ENCODE measurements at places on chromosomes 1 and 21.

GRCh38 chr1:47987601-47988000, 9.6 kb downstream of the TRABD2B start:
- no peak for DNase-seq

- no peak for DNase-seq
Observed at GRCh38 chr21:36709868-36710728, 11.2 kb downstream of the SIM2 start.

- peak; percentile 52 for DNase-seq
Observed at GRCh38 chr1:167297222-167298214, 76.8 kb downstream of the POU2F1 start.

- DNase-seq: no peak
Observed at GRCh38 chr1:220511785-220512184, 16.2 kb upstream of the MARK1 start.

GRCh38 chr1:26907071-26907917, 6.5 kb downstream of the NR0B2 start:
- peak; percentile 53 for DNase-seq

DNA sequence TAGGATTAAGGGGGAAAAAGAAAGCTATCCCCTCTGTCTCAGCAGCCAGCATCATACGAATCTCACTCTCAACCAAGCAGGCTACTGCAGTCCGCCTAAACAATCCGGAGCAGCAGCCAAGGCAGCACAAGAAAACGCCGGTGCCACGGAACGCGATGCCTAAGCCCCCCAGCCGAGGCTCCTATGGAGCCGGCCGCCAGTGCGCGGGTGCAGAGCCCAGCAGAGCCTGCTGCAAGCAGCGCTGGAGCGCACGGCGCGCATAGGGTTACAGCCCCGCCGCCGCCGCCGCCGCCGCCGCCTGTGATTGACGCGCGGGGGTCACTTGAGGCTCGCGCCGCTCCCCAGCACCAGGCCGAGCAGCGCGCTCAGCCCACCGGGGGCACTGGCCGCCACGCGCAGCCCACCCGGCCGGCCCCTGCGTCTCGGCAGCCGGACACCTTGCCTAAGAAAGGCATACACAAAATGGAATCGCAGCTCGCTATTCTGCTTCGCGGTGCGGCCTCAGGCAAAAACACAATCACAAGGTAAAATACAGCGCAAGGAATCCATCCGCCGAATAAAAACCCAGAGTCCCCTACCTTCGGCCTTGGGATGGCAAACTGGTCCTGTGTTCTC, 780 bp downstream of the HIVEP3 start:
- DNase-seq: peak; percentile 57

GRCh38 chr1:113391649-113392271, 1.4 kb downstream of the MAGI3 start:
- DNase-seq: peak; percentile 29

- DNase-seq: no peak
Observed at GRCh38 chr1:52904927-52905698, 16.4 kb downstream of the ECHDC2 start.

GRCh38 chr1:245118806-245119205, 36.0 kb upstream of the KIF26B start:
- DNase-seq: no peak

- no peak for DNase-seq
Observed at GRCh38 chr1:234507626-234508387, 28.8 kb upstream of the TARBP1 start.

DNA sequence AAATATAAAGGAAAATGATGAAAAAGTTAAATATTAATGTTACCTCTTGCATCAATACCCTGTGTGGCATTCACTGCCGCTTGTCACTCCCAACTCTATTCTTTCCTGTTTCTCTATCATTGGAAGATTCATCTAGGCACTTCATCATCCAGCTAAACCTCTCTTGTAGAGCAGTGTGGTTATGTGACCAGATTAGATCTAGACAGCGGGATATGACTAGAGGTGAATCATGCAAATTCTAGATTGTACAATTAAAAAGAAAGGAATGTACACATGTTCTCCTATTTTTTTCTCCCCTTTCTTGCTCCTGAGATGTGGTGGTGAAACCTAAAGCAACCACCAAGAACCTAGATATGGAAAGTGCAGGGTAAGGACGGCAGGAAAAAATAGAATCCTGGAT, 174.1 kb downstream of the LBR start:
- DNase-seq: no peak

- no peak for DNase-seq
Observed at GRCh38 chr1:224666913-224667312, 50.8 kb downstream of the CNIH3 start.

Data from endothelial cell of umbilical vein (primary cell).